HepG2 (cell line): ENCODE measurements at places on chromosomes 4 and X. TPM values are rescaled to one million over a fixed set of nuclear protein-coding genes. Genes with fewer than 3 reads are reported as not detected.

DNA sequence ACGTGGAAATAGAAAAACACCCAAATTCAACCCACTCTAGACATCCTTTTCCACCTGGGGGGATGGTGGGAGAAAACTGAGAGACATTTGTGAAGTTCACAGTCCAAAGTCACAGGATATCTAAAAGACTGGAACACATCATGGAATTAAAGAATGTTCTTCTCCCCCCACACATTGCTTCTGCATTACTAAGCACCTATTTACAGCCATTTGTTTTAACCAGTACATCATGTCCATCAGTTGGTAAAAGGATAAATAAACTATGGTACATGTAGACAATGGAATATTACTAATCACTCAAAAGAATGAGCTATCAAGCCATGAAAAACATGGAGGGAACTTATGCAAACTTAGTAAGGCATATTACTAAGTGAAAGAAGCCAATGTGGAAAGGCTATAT lies 185.5 kb upstream of the ANXA10 start:
- no peak for DNase-seq

Gene TCEAL5
- total RNA-seq, result not detected in 2 replicates

- no peak for DNase-seq
Observed at GRCh38 chr4:110949542-110949941, 326.7 kb upstream of the PITX2 start.

- DNase-seq, result peak; percentile 36
Observed at GRCh38 chr4:2363056-2363721, 55.3 kb downstream of the ZFYVE28 start.

DNA sequence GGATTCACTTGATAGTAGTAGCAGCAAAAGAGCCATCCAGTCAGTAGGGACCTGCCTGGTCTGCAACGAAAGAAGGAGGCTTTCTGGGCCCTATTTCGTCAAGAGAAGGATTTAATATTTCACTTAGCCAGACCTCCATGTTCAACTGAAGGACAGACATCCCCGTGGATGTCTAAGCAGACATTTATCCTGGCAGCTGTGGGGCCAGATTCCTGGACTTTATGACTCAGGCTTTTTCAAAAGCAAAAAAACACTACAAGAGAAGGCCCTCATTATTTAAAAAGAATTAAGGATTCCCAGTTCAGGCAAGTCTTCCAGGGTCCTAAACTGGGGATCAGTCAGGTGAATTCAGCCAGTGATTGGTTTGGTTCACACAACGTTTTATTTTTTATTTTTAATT lies 88.5 kb upstream of the TSPAN5 start:
- no peak for DNase-seq

Gene GC
- total RNA-seq, result 0.35 TPM in 1 of 2 replicates, not detected in the other

DNA sequence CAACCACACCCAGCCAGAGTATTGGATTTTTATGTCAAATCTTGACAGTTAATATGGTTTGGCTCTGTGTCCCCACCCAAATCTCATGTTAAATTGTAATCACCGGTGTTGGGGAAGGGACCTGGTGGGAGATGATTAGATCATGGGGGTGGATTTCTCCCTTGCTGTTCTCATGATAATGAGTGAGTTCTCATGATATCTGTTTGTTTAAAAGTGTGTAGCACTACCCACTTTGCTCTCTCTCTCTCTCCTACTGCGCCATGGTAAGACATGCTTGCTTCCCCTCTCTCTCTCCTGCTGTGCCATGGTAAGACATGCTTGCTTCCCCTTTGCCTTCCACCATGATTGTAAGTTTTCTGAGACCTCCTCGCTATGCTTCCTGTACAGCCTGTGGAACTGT lies 86.9 kb upstream of the COX18 start:
- no peak for DNase-seq

DNA sequence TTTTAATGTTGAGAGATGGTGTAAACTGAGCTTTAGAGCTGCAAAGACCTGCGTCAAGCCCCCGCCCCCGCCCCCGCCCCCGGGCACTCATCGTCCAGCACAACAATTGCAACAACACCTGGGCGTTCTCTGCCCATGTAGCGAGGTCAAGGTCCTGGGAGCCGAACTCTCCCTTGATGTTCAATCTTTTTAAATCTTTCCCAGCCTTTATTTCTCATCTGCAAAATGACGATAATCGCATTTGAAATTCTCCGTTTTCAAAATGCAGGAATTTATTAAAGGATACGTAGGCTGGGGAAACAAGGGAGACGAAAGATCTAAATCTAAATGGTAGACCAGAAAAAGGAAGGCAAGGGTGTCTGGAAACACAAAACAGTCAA lies 648 bp upstream of the MSMO1 start:
- peak; percentile 57 for DNase-seq

Gene HDX
- total RNA-seq, result 0.20 TPM in 1 of 2 replicates, not detected in the other
